Heart left ventricle (tissue), 16 donors: ENCODE measurements at places on chromosomes 2 and 18.

DNA sequence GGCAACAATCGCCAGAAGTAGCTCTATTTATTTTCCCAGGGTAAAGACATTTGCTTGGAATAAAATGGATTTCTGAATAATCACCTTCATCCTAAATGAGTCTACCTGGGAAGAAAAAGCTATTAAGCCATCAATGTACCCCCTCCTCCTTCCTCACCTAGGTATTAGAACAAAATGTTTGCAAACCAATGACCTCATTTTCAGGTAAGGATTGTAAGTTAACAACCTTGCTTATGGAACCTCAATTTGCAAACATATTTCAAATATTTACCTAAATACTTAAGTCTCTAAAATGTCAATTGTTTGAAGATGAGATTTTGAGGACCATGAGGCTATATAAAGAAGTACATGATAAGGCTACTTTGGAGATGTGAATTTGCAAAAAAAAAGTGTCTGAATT is 43.9 kb downstream of the CAVIN2 start:
- no peak overlapping the region for H3K27ac ChIP-seq
- no peaks in the 10 kb centered on the region for H3K4me1 ChIP-seq
- DNase-seq, result no peak
- no peak overlapping the region for H3K4me3 ChIP-seq

- H3K27ac ChIP-seq, result no peak overlapping the region
- no peaks in the 10 kb centered on the region for H3K36me3 ChIP-seq
- H3K4me3 ChIP-seq, result no peak overlapping the region
Observed at GRCh38 chr2:36322108-36322507, 33.5 kb upstream of the CRIM1 start.

DNA sequence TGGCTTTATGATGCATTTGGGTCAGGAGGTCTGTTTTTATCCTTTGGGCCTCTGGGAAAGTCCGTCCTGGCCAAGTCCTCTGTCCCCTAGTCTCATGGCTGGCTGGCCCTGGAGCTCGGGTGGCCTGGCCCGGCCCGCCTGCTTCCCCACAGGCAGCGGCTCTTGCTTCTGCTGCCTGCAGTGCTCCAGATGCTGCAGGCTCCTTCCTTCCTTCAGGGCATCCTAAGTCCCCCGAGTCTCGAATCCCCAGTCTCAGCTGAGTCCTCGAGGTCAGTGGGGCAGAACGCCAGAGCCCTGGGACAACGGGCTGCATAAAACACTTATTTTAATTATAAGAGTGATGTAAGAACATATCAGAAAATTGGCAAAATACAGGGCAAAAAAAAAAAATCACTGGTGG is 71.2 kb downstream of the HPCAL1 start:
- no peaks in the 10 kb centered on the region for H3K36me3 ChIP-seq
- H3K27me3 ChIP-seq, result no peaks in the 10 kb centered on the region
- H3K4me1 ChIP-seq, result peaks cover 14% of the 10 kb centered on the region
- DNase-seq, result no peak
- no peak overlapping the region for H3K27ac ChIP-seq

GRCh38 chr18:37742436-37742835 is 176.8 kb upstream of the CELF4 start:
- no peaks in the 10 kb centered on the region for H3K27me3 ChIP-seq
- H3K4me1 ChIP-seq, result no peaks in the 10 kb centered on the region
- no peak overlapping the region for H3K27ac ChIP-seq
- no peaks in the 10 kb centered on the region for H3K36me3 ChIP-seq

- peak overlapping the region; percentile 99 for H3K27ac ChIP-seq
- H3K4me1 ChIP-seq, result peaks cover 31% of the 10 kb centered on the region
- H3K4me3 ChIP-seq, result peak overlapping the region; percentile 84
Observed at GRCh38 chr18:12306752-12307700, 1.0 kb upstream of the TUBB6 start.
